Dermis lymphatic vessel endothelial cell (primary cell): ENCODE measurements at places on chromosomes 12 and 14. TPM values are rescaled to one million over a fixed set of nuclear protein-coding genes. Genes with fewer than 3 reads are reported as not detected.

Gene ACVRL1
- total RNA-seq, result 263 and 356 TPM in 2 replicates

Gene CCDC196
- total RNA-seq, result not detected in 2 replicates

Gene KCNC2
- total RNA-seq, result not detected in 2 replicates

Gene KLRG1
- total RNA-seq, result 0.22 and 0.77 TPM in 2 replicates

Gene CCDC175
- not detected in 2 replicates for total RNA-seq

Gene PA2G4
- total RNA-seq, result 89.3 and 132 TPM in 2 replicates

Gene IFI27
- total RNA-seq, result 2.2 and 4.7 TPM in 2 replicates

Gene FZD10
- total RNA-seq, result 1.8 and 18.5 TPM in 2 replicates

Gene C12orf60
- total RNA-seq, result 1.2 and 1.3 TPM in 2 replicates

Gene MANSC1
- total RNA-seq, result 7.0 and 7.1 TPM in 2 replicates

Gene TAS2R31
- total RNA-seq, result 2.7 and 3.1 TPM in 2 replicates

Gene IPO8
- 35.8 and 50.5 TPM in 2 replicates for total RNA-seq

Gene TSHR
- not detected in 2 replicates for total RNA-seq

Gene RTL1
- total RNA-seq, result not detected in 2 replicates

Gene NAV3
- 4.7 and 8.6 TPM in 2 replicates for total RNA-seq

Gene SLC4A8
- 0.87 and 1.2 TPM in 2 replicates for total RNA-seq

Gene TEAD4
- total RNA-seq, result 17.5 and 18.4 TPM in 2 replicates

Gene HRK
- not detected in 2 replicates for total RNA-seq

Gene GPR132
- not detected in 2 replicates for total RNA-seq
